Inflammatory macrophage (primary cell): ENCODE measurements at places on chromosomes 13 and 19.

DNA sequence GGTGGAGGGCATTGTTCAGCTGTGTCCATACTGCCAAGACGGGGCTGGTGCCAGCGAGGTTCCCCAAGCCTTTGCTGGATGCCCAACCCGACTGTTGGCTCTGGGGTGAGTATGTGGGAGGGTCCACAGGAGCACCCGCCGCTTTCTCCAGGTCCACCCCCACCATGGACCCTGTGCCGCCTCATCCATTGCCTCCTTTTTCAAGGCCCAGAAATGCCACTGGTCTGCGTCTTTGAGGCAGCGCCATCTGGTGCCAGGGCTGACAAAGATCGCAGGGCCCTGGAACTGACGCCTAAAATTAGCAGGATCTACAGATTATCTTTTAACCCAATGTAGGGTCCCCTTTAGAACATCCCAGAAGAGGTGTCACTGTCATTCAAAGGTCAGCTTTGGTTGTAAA lies 34.6 kb downstream of the NFIX start:
- DNase-seq = peak; percentile 18

GRCh38 chr19:56639217-56639616 lies 3.7 kb upstream of the SMIM17 start:
- peak; percentile 2 for DNase-seq

DNA sequence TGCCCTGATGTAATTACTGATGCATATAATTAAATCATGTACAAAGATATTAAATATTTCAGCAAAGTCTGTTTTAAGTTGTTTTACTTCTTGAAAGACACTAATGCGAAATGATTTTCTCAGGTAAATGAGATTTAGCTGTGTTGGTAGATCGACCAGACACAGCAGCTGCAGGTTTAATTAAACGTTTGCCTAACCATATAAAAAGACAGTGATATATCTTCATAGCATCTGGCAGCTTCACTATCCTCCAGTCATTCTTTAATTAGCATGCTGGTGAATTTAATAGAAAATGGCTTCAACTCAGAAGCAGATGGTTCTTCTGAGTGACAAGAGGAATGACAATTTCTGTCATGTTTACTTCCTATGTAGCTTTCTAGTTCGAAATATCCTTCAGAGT lies 69.3 kb downstream of the NHLRC3 start:
- DNase-seq = no peak

- no peak for DNase-seq
Observed at GRCh38 chr13:95503662-95504061, 48.9 kb upstream of the CLDN10 start.

GRCh38 chr19:3270902-3271301 lies 46.4 kb downstream of the CELF5 start:
- DNase-seq = no peak

GRCh38 chr19:41577144-41577830 lies 1.3 kb downstream of the CEACAM21 start:
- DNase-seq = no peak

DNA sequence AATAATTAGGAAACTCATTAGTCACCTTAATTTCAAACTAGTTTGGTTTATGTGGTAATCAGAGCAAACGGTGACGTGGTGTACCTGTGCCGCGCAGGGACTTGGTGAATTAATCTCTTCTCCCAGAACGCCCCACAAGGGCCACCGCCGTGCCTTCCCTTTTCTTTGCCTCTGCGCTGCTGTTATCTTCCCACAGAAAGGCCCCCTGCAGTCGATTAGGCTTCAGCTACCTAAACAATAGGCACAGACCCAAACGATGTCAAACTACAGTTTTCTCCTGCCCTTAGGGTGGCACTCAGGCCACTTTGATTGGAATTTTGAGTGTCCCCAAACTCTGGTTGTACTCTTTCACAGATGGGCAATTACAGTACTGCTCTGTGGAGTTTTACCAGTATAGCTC lies 115.5 kb downstream of the GGACT start:
- DNase-seq = no peak

DNA sequence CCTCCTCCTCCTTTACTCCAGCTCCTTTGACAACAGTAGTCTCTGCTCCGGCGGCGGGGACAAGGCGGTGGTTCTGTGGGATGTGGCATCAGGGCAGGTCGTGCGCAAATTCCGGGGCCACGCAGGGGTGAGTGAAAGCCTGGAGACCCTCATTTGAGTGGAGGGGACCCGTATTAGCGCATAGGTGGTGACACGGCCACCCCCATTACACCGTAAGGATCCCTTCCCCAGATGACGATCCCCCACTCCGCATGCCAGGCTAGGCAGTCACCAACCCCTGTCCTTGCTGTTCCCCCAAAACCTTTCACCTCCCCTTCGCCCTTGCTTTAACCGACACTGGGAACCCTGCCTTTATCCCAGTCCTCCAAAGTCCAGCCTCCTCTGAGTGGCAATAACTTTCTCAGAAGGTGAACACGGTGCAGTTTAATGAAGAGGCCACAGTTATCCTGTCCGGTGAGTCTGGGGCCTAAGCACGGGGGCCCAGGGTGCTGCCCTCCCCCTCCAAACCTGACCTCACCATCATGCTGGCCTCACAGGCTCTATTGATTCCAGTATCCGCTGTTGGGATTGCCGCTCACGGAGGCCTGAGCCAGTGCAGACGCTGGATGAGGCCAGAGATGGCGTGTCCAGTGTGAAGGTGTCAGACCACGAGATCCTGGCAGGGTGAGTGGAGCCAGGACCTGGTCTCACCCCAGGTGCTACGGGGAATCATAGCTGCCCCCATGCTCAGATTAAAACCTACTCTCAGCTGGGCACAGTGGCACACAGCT lies 3.7 kb downstream of the WDR83 start:
- no peak for DNase-seq
